ENCODE measurements at places on chromosomes 1 and 21.

DNA sequence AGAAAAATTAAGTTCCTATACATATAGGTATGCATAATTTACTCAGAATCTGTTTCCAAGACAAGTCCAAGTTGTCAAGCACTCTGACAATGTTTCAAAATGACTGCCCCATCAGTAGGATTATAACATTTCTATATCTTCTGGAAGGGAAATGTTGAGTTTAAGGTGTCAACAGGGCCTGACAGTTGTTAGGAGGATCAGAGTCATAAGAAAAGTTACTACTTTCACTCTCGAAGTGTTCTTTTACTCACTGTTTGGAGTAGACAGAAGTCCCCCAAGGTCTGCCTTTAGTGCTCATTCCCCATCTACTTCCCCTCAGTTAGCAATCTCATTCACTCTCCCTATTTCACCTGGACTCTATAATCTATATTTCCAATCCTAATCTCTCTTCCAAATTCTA lies 20.6 kb upstream of the MAGI3 start:
- no peak for DNase-seq

- no peak for DNase-seq
Observed at GRCh38 chr1:110508028-110508940, 10.7 kb downstream of the KCNA10 start.

DNA sequence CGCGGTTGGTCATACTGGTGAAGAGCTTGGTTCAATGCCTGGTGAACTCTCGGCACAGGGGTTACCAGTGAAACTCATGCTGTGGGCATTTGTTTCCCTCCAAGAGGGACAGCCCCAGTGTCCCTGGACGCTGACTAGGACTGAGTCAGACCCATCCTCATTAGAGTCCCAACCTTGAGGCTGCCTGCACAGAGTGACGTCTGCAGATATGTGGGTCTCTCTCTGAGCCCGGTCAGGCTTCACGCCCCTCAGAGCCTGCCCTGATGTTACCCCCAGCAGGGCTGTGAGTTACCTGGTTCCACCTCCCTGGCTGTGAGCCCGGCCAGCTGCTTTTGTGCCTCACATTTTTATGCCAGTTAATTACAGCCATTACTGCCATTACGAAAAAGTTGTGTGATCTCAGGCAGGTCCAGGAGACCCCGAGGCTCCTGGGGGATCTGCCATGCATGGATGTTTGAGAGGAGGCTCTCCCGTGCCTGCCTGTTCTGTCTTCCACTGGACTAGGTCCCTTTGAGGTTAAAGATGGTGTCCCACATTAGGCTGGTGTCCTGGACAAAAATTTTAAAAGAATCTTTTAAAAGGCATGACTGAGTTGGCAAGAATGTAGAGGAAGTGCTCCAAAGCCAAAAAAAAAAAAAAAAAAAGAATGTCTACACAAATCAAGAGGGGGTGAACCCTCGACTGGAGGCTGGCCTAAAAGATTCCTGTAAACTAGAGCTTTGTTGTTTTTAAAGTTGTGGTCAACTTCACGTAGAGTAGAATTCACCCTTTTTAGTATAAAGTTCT lies 36.6 kb upstream of the PADI1 start:
- no peak for DNase-seq

GRCh38 chr1:36115931-36116330 lies 9.1 kb downstream of the COL8A2 start:
- no peak for DNase-seq

- no peak for DNase-seq
Observed at GRCh38 chr1:33893147-33893830, 29.4 kb downstream of the HMGB4 start.

DNA sequence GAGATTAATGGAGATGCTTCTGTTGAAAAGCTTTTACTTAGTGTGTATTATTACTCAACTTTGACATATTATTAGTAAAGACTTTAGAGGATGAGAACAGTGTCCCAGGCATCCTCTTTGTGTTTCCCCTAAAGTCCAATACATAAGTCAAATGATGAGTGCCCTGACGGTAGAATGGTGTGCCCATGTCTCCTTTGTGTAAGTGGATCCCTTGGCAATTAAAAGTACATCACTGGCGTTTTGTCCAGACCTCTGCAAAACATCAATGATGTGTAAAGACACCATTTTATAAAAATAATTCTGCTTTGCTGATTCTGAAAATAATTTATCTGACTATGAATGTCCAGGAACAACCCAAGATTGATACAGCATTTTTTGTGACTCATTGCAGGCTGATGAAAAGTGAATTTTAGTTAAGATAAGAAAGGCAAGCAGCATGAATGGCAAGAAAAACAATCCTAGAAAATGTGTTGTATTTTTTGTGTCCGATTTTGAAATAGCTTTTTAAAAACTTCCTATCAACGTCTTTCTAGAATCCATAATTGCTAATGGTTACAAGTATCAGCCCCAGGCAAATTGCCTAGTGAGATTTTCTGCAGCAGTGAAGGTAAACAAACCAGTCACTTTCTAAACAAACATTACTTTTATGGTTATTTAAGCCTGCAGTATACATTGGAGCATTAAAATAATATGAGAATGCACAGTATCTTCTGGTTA lies 251.5 kb downstream of the PTPRC start:
- peak; percentile 71 for DNase-seq

DNA sequence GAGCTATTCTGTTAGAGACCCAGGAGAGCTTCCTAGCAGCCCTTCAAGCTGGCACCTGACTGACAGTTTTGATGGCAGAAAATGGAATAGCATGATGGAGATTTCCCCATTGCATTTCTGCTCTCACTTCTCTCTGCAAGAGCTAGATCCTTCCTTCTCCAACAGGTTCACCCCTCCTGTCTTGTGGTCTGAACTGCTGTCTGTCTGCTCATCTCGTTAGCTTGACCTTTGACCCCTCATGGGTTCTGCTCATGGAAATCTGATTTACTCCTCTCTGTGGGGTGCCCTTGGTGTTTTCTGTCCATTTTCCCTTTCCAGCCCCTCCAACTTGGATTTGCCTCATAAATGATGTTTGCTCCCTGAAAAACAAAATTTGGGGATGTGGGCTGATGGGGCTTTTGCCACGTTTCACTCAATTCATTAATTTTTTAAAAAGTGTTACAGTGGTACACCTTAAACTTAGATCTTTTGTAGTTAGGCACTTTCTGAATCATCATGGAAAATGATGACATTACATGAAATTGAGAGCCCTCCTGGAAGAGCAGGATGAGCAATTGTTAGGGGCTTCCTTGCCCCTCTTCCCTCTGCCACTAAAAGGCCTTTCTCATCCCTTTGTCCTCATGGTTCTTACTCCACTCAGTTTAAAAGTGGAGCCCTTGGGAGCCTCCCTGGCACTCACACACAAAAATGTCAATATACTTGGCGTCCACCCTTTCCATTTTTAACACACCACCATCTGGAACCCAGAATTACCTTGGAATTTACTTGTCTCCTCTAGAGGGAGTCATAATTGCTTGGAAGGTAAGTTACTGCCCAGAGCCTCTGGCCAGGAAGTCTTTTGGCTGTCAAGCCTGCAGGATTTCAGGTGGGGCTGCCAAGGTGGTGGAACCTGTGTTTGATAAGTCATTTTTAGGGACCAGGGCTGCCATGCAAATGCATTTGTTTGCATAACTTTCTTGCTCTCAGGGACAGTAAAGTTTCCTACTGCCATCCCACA lies 31.9 kb upstream of the IL19 start:
- DNase-seq: no peak

- no peak for DNase-seq
Observed at GRCh38 chr1:118907466-118907865, 80.7 kb downstream of the TBX15 start.

GRCh38 chr1:211865180-211865579 lies 34.6 kb upstream of the LPGAT1 start:
- DNase-seq: no peak

GRCh38 chr21:44567481-44568171 lies 5.9 kb upstream of the KRTAP10-4 start:
- DNase-seq: no peak

Measured in NCI-H1417 treated with DMSO at 0.1 percent for 48 hours (cell line).